ENCODE measurements at places on chromosomes 6 and 20.

GRCh38 chr6:1946583-1946982, 298.8 kb downstream of the GMDS start:
- no peak for DNase-seq

- no peak for DNase-seq
These were observed 50.6 kb upstream of the COL9A1 start for GRCh38 chr6:70353448-70353847.

GRCh38 chr20:25544734-25545133, 40.6 kb downstream of the NINL start:
- no peak for DNase-seq

GRCh38 chr6:54747955-54748354, 98.6 kb upstream of the FAM83B start:
- no peak for DNase-seq

DNA sequence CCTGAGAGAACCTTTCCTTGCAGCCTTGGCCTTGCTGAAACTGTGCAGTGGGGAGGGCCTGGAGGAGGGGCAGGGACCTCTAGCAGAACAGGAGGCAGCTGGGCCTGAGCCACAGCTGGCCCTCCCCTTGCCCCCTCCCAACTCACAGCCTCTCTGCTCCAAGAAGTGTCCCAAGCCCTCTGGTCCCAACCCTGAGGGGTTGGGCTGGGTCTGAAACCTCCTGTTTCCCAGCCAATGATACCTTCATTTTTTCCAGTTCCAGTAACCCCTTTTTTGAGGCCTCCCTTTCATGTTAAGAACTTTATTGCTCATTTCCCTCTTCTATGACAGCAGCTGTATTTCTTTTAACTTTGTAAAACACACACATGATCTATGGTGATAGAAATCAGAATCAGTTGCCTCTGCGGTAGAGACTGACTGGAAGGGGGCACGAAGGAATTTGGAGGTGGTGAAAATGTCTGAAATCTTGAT, 17.9 kb upstream of the ARMC12 start:
- DNase-seq: peak; percentile 55

- DNase-seq: no peak
These were observed 69.3 kb downstream of the IBTK start for GRCh38 chr6:82178077-82178758.

Measured in GM06990 (cell line).